ENCODE measurements at places on chromosomes 5 and 9.

GRCh38 chr5:158039441-158039840, 180.5 kb upstream of the CLINT1 start:
- DNase-seq: no peak

DNA sequence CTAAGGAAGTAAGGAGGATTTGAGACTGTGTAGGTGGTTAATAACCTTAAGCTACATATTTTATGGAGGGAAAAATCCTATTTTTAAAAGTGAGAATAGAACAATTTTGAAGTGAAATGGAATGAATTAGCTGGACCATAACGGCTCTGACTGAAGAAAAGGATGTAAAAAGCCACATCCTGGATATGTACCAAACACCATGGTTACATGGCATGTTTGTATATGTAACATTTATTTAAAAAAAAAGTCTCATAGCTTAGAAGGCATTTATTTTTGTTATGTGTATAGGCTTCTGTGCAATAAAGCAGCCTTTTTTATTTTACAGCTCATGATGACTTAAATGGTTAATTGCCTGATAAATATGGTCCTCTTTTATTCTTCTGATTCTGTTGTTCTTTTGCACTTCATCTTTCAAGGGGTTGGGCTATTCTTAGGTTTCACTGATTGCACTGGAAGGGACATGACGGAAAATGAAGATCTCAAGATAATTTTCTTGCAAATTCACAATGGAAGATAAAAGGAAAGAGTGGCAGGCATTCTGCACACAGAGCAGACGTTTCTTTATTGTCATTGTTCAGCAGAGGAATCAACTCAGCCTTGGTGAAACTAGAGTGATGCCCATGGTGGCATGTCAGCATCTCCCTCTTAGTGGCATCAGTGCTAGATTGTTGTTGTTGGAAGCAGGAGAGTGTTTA, 63.1 kb downstream of the DOCK8 start:
- DNase-seq: no peak

DNA sequence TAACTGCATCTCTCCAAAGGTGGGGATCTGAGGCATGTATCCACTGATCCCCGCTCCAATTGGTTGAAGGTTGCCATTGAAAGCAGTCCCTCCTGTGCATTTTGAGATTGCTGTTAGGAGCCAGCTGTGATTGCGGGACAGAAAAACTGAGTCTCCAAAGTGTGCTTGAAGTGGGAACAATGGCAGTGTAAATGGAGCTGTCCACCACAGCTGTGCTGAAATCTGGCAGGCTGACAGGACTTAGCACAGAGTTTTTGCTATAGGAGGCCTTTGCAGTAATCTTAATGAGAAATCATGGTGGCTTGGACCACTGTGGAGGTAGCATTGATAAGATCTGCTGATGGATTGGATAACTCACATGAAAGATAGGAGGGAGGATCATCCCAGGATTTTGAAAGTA, 3.3 kb downstream of the RNF20 start:
- no peak for DNase-seq

- DNase-seq: no peak
Observed at GRCh38 chr5:176389135-176390123, 878 bp downstream of the HIGD2A start.

- no peak for DNase-seq
Observed at GRCh38 chr5:60437308-60437707, 262.7 kb downstream of the DEPDC1B start.

DNA sequence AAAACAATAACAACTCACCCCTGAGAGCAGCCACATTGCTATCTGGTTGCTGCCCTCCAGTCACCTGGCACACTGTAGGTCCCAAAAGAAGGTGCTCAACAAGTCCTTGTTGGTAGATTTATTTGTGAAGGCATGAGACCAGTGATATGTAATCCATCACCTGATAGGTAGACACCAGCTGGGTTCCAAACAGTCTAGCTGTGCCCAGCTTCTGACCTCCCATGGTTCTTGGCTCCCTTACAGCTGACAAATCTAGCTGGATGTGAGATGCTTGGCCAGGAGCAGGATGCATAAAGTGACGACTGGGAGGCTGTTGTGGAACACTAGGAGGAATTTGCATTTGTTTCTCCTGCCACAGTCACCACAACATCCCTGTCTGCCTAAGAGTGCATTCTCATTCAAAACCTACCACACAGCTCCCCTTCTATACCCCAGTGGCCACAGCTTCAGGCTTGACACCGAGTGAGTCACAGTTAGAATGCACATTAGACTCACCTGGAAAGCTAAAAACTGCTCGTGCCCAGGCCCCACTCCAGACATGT, 7.8 kb upstream of the VLDLR start:
- DNase-seq: no peak

DNA sequence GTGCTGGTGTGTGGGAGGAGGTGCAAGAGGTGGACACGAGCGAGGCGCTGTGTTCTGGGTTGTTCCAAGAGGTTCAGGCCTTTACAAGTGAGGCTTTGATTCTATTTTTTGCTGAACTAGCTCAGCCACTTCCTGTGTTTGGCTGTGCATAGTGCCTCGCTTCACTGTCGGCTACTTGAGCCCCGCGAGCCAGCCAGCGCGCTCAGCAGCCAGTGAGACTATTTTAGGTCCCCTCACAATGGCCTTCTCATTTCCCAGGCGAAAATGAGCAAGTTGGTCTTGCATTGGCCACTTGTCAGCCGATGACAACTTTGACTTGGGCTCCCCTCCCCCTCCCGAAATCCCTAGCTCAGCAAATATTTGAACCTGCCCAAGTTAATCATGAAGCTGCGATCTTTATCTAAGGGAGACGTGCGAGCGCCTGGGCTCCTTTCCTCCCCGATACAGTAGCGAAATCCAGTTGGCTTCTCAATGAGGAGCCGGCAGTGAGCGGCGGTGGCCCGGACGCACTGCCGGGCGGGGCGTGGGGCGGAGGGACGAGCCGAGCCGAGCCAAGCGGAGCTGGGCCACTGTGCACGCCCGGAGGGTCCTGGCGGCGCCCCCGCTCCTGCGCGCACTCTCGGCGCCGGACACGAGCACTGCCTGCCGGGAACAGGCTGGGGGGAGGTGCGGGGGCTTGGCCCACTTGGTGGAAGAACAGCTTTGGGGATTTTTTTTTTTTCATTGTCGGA, 72.6 kb downstream of the PIK3R1 start:
- DNase-seq: no peak

GRCh38 chr9:2345013-2345412, 276.6 kb upstream of the VLDLR start:
- no peak for DNase-seq

DNA sequence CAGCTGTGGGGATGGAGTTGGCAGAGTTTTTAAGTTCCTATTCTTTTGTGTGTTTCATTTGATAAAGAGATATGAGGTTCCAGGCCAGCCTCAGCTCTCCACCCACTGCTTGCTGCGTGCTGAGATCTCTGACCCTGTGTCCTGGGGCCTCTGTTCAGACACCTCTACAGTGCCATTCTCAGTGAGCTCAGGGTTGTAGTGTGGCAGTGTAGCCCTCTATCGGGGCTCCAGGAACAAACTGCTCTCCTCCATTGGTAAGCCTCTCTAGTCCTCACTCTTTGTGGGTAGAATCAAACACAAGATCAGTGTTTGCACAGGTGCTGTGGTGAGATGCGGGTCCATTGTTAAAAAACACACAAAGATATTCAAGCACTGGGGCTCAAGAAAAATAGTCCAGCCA, 386.6 kb upstream of the RPS23 start:
- DNase-seq: no peak

- no peak for DNase-seq
Observed at GRCh38 chr5:157485811-157486210, 25.8 kb downstream of the NIPAL4 start.

- no peak for DNase-seq
Observed at GRCh38 chr5:38831909-38832308, 13.9 kb upstream of the OSMR start.

DNA sequence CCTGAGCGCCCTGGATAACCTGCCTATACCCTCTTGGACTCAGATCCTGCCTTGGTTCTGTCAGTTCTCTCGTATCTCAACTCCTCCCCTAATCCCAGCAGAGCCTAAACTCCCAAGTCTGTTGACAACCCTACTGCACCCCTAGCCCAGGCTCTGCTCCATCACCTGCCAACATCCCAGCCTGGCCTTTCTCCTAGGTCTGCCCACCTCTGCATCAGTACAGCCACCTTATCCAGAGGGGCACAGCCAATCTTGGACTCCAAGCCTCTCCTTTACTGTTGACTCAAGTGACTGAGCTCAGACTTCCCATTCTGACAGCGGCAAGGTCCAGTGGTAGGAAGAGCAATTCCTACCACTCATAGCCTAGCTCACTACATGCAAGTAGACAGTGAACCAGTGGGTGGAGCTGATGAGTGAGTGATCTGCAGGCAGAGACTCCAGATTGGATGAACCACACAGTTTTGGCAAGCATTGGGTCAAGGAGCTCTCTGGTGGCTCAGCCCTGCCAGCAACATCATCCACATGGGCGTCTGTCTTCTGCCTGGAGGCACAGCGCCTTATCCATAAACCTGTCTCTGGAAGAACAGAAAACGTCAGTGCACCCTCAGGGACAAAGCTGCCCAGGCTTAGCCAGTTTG, 26.5 kb downstream of the TRMO start:
- DNase-seq: peak; percentile 29

GRCh38 chr9:131660466-131661405, 79.1 kb downstream of the RAPGEF1 start:
- no peak for DNase-seq

GRCh38 chr5:943918-944620, 51.4 kb downstream of the TRIP13 start:
- DNase-seq: peak; percentile 79

GRCh38 chr5:179122411-179123108, 62.4 kb downstream of the ZNF354C start:
- DNase-seq: no peak

- no peak for DNase-seq
Observed at GRCh38 chr9:134360897-134361296, 34.6 kb downstream of the RXRA start.

GRCh38 chr9:113509463-113509862, 45.9 kb downstream of the RGS3 start:
- DNase-seq: no peak

DNA sequence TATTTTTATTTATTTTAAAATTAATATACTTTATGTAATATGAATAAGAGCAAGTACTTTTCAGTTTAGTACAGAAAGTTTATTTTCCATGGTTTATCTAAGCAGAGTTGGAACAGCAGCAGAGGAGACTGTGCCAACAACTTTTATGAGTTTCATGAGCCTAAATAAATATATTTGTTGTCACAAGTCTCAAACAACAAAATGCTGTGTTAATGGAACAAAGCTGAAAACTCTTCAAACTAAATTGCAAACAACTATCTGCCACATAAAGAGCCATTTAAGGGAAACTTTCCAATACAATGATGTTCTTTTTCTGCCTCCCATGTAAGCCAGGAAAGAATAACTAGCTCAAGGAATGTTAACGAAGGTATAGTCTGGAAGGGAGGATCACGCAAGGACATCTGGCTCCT, 96.1 kb downstream of the FBN2 start:
- DNase-seq: no peak

DNA sequence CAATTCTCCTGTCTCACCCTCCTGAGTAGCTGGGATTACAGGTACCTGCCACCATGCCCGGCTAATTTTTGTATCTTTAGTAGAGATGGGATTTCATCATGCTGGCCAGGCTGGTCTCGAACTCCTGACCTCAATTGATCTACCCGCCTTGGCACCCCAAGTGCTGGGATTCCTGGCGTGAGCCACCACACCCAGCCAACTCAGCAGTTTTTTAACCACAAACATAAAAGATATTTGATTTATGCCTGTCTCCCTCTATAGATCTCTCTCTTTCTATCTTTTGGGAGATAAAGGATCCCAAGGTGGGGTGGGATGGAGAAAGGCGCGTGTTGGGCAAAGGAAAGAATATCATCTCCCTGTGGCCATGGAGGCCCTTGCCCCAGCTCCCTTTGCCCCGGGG, 26.8 kb downstream of the NR4A3 start:
- DNase-seq: no peak

DNA sequence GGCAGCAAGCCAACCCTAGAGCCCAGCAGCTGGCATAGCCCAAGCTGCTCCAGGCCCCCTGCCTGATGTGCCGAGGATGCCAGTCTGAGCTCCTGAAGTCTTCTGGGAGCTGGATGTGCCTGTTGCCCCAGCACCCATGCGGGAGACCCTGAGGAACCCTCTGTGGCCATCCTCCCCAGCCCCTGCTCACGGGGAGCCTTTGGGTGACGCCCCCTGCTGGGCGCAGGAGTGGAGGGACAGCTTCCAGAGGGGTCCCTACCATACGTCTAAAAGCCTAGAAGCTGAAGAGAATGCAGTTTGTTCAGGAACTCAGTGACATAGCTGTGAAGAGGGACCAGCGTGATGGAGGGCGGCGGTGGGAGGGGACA, 33.1 kb upstream of the MVB12B start:
- no peak for DNase-seq

DNA sequence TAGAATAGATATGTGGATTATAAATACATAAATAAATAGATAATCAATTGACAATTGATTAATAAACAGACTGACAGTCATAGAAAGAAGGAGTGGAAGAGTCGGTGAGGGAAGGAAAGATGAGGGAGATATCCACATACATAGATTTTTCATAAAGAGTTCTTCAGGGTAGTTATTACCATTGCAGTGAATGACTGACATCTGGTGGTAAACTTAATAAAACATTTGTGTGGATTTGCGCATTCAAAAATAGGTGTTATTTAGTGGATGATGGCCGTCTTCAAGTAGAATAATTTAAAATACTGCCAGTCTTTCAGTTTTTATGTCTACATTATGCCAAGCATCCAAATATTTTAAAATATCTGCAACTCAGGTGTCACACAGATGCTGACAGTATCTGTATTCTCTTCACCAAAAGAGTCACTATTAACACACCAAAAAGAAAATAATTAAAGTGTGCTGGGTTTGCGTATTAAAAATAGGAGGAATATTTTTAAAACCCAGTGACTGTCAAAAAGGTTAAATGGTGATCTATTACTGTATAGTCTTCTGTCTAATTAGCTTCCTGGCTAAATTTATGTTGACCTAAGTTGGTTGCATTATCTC, 78.8 kb downstream of the GIN1 start:
- DNase-seq: peak; percentile 10

GRCh38 chr5:11531811-11532555, 372.3 kb downstream of the CTNND2 start:
- no peak for DNase-seq
